ENCODE measurements at places on chromosomes 11 and 22.

GRCh38 chr22:35838855-35839576 lies 121.3 kb downstream of the APOL5 start:
- DNase-seq = no peak

- peak; percentile 61 for DNase-seq
Observed at GRCh38 chr11:117178210-117179034, at the start of gene SIDT2. TSS of gene SIDT2 (plus strand) at chr11:117178743. CDS start at chr11:117179264, 521 bp downstream.

DNA sequence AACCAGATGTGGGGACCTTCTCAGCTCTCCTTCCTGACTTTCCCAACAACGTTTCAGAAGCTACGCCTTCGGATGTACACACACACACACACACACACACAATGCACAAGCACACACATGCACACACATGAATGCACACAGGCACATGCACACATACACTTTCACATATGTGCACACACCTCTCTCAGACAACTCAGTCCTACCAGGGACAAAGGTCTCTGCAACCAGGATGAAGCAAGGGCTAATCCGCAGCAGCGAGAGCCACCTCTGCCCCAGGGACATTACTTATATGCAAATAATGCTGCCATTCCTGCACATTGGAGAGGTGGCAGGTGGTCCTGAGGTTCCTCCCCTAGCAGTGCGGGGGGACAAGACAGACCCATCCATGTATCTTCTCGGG lies 27.4 kb upstream of the LINC01488 start:
- DNase-seq = no peak

DNA sequence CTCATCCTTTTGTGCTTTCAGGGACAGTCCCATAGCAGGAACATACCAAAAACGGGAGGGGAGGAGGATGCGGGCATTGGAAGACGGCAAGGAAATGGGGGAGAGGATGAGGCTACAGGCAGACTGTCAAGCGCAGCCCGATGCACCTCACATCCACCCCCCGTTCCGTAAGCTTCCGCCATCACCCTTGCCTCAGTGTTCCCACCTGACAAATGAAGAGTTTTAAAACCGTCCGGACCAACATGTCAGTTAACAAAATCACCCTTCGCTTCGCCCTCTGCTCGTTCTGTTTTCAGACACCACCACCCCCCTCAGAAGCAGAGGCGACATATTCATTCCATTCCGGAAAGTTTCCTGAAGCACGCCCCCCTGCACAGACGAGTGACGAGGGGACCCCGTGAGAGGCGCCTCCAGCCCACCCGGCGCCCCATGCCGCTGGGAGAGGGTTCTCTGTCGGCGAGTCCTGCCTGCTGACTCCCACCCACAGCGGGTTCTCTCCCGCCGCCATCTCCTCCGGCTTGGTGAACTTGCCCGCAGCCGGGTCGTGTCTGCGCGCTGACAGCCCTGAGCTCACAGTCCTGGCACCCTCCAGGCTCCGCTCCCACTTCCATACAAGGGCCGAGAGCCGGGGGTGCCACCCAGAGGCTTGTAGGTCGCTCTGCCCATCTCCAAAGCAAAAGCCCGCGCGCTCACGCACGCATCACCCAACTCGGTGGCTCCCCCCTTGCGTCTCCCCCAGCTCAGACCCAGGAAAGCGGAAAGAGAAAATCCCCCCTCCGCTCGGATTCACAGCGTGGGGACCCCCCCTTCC lies 1.5 kb downstream of the IGSF9B start:
- no peak for DNase-seq

- no peak for DNase-seq
Observed at GRCh38 chr11:46105134-46105628, 16.1 kb downstream of the PHF21A start.

DNA sequence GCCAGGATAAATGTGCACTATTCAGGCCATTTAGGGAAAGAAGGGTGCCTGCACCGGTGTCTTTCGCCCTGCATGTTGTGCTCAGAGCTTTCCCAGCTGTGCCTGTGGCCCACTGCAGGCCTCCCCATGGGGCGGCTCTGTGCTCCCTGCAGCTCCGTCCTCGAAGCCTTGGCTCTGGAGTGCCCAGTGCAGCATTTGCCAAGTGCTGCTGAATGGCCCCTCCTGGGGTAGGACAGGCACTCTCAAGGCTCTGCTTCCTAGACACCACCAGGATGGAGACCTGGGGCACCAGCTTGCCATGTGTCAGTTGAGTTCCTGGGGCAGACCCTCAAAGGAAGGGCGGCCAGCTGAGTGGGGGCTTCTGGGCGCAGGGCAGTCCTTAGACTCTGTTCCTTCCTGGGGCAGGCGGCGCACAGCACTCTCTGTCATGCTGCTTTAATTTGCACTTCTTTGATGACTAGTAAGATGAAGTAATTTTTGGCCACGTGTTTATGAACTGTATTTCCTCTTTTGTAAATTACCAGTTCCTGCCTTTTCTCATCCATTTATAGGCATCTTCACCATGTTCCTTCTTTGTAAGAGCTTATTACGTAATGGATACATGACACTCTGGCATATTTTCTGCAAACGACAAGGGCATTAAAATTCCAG lies 32.1 kb upstream of the GNB1L start:
- no peak for DNase-seq

- no peak for DNase-seq
Observed at GRCh38 chr22:17322511-17322910, 46.7 kb upstream of the CECR2 start.

GRCh38 chr22:23574877-23575276 lies 5.2 kb downstream of the IGLL1 start:
- DNase-seq = no peak

- DNase-seq = no peak
Observed at GRCh38 chr22:29032584-29032983, 29.0 kb downstream of the C22orf31 start.

DNA sequence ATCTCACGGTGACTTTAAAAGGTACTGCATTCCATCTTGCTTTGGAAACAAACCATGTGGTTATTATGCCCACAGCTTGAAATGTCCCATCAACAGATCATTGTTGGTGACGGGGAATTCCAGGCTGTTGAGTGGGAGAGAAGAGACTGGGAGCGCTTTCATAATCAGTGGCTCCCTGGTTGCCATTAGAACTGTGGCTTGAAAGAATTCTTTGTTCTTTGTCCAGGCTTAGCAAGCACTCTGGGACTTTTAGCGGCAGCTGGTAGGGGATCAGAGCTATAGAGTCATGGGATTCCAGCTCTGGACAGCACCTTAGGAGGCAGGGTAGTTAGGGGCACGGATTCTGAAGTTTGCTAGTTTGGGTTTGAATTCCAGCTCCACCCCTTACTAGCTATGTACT lies 22.0 kb downstream of the MMP20 start:
- DNase-seq = no peak

- no peak for DNase-seq
Observed at GRCh38 chr11:10902301-10903063, 44.6 kb upstream of the ZBED5 start.
